Foreskin fibroblast (primary cell): ENCODE measurements at places on chromosomes 2 and 18.

- no peak for DNase-seq
Observed at GRCh38 chr2:129240061-129240460, 739.4 kb upstream of the RAB6C start.

- DNase-seq: no peak
Observed at GRCh38 chr2:70450641-70451250, 102.9 kb downstream of the TGFA start.

- DNase-seq: peak; percentile 48
Observed at GRCh38 chr2:45643543-45644542, 7.6 kb upstream of the PRKCE start.

DNA sequence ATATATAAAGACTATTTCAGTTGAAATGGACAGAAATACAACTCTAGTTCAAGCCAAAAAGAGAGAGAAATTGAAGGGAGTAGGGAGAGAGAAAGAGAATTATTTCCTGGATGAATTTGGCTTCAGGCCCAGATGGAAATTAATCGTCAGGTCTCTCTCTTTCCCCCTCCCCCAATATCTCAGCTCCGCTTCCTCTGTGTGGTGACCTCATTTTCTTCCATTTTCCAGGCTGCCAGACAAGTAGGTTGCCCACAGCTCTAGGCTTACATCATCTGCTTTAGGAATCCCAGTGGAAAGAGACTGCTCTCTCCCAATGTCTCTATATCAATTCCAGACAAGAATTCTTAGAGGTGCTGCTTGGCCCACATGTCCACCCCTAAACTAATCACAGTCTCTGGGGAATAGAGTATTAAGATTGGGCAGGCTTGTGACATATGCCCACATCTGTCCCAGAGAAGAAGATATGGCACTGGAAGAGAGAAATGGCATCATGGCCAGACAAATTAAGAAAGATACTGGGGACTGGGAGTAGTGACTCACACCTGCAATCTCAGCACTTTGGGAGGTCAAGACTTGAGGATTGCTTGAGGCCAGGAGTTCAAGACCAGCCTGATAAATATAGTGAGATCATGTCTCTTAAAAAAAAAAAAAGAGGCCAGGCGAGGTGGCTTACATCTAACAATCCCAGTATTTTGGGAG lies 37.2 kb upstream of the CFAP36 start:
- DNase-seq: peak; percentile 31

DNA sequence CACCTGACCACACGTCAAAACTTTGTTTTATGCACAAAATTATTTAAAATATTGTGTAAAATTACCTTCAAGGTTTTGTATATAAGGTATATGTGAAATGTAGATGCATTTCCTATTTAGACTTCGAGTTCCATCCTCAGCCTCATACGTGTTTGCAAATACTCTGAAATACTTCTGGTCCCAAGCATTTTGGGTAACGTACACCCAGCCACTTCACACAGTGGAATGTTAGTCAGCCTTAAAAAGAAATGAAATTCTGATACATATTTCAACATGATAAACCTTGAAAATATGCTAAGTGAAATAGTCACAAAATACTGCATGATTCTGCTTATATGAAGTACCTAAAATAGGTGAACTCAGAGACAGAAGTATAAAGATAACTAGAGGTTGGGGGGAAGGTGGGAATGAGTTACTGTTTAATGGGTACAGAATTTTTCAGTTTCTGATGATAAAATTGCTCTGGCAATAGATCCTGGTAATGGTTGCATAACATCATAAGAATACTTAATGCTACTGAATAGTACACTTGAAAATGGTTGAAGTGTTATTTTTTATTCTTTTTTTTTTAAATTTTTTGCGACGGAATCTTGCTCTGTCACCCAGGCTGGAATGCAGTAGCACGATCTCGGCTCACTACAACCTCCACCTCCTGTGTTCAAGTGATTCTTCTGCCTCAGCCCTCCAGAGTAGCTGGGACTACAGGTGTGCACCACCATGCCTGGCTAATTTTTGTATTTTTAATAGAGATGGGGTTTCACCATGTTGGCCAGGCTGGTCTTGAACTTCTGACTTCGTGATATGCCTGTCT lies 24.0 kb downstream of the NOP58 start:
- DNase-seq: no peak

- no peak for DNase-seq
Observed at GRCh38 chr2:101630224-101630949, 67.1 kb upstream of the MAP4K4 start.

DNA sequence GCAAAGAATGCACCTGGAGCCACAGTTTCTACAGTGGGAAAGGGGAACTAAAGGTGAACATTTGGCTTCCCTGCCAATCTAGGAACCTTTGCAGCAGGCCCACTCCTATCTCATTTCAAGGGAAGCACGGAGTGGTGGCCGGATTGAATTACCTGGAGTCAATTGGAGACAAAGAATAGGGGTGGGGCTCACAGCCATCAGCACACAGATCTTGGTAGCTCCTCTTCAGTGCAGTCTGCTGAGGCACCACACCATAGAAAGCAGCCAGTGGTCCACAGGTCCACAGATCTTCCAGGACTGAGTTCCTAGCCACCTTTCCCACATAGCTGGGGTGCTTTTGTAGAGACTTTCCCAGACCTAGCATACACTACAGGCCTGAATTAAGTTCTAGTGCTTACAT lies 43.5 kb upstream of the NXPH2 start:
- no peak for DNase-seq

DNA sequence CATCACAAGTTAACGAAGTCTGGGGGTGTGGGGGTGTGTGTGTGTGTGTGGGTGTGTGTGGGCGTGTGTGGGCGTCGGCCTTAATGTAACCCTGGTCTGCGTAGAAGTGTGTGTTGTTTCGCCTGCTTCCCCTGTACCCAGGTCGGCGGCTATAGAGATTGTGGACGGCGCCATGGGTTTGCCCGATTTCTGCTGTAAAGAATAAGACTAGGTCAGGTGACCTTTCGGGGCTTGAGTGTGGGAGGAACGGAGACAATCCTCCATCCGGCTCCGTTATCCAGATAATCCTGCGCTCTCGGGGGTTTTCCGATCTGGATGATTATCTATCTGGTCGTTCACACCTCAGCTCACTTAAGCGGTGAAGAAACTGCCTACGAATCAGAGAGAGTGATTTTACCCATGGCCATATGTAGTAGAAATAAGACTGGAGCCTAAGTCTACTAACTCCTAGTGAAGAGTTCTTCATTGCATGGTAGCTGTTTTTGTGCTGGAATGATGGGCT lies 543 bp downstream of the HADHB start:
- no peak for DNase-seq

- no peak for DNase-seq
Observed at GRCh38 chr2:190882411-190882766, 1.8 kb downstream of the GLS start.

- DNase-seq: no peak
Observed at GRCh38 chr2:24852431-24853020, 59.3 kb downstream of the CENPO start.

DNA sequence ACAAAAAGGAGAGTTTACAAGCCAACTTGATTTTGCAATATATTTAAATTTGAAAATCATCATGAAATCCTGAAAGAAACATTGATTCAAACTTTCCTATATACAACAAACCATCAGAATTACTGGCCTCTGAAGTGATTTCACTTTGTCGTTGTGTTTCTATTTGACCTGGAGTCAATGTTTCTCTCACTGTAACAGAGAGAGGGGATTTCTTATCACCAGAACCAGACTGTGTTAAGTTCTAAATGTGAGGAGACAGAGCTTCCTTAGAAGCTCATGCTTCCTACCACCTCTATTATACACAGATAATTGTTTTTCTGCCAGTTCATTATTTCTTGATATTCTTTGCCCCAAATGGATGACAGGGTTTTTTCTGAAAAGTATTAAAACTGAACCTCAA lies 245.0 kb upstream of the RND3 start:
- no peak for DNase-seq

- DNase-seq: no peak
Observed at GRCh38 chr2:19878268-19879046, 23.3 kb downstream of the TTC32 start.

DNA sequence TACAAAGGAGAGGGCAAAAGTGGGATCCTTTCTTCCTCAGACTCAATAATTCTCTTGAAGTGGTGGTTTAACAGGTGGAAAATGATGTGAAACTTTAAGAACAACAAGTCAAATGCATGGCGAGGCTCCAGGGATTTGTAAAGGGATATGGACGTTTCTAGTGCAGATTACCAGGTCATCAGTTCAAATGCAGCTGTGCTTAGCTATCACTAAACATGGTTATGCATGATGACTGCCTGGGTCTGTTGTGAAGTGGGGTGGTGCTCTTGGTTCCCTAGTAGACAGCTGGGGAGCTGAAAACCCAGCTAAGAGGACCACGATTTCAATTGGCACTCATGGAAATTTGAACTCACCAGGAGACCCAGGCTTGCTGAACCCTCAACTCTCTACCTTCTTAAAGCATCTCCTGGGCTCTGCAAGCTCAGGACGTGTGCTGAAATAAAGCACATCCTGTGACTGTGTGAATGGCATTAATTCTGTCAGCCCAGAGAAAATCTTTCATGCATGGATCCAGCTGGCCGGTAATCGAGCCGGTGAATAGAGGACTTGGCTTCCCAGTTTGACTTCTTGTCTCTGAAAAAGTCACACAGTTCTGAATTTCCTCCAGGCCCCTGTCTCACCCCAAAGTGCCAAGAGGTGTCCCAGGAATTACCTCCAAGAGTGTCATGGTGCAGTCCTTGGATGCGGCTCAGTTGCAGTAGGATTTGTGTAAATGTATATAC lies 146.1 kb downstream of the MTX2 start:
- DNase-seq: no peak

- DNase-seq: no peak
Observed at GRCh38 chr18:8503248-8503647, 106.0 kb upstream of the RAB12 start.

DNA sequence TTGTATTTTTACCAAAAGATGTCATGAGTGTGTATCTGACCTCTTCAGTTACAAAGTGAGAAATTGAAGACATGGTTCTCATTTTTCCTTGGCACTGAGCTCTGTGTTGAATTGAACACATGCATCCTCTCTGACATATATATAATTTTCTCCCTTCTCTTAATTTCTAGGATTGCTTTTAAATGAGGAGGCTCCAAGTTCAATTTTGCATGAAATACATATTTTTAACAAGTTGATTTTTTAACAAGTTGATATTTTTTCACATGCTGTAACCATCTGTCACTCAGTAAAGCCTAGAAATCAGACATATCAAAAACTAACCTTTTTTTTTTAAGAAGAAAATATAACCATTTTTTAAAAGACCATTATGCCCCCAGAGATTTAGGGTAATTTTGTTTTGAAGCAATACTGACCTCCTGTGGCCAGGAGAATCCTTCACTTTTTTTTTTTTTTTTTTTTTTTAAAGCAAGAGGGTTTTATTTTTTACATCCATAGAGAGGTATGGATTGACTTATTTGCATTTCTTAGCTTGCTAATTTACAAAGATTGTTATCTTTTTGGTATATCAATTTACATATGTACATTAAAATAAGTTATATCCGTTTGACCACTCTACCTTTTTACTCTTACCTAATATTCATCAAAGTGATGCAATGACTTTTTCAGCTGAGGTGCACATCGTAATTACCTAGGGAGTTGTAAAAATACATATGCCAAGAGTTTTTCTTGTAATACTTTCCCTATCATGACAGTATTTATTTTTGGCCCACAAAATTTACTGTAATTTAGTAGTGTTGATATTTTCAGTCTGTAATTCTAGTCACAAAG lies 161.8 kb downstream of the SOCS6 start:
- DNase-seq: peak; percentile 42

- DNase-seq: no peak
Observed at GRCh38 chr2:239806276-239806675, 218.9 kb downstream of the NDUFA10 start.

- peak; percentile 65 for DNase-seq
Observed at GRCh38 chr2:223727562-223727961, 109.8 kb downstream of the AP1S3 start.

DNA sequence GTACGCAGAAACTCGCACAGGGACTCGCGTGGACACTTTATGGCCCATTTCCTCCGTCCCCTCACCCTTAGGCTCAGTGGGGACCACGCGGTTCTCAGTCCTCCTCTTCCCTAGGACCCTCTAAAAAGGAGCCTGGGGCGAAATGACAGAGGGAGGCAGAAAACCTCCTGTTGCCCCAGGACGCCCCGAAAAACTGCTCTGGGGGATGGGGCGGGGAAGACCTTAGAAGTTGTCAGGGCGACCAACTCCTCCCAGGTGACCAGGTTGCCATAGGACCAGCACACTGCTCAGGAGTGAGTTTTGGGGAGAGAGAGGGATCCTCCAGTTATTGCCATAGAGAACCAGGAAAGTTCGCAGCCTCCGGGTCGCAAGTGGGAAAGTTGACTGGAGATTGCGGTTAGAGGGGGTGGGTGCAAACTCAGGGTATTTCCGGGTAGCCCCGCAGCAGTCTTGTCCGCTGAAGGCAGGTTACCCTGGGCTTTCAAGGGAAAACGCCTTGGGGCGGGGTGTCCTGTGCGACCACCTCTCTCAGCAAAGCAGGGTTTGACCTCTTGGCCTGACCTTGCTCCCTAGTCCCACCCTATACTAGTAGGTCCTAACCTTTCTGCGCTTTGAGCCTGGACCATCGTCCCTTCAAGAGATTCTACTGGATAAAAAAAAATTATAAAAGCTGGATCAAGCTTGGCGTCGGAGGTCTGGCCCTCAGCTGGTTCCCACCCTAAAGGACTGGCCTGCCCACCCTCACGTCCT lies 7.8 kb upstream of the PAX3 start:
- no peak for DNase-seq

DNA sequence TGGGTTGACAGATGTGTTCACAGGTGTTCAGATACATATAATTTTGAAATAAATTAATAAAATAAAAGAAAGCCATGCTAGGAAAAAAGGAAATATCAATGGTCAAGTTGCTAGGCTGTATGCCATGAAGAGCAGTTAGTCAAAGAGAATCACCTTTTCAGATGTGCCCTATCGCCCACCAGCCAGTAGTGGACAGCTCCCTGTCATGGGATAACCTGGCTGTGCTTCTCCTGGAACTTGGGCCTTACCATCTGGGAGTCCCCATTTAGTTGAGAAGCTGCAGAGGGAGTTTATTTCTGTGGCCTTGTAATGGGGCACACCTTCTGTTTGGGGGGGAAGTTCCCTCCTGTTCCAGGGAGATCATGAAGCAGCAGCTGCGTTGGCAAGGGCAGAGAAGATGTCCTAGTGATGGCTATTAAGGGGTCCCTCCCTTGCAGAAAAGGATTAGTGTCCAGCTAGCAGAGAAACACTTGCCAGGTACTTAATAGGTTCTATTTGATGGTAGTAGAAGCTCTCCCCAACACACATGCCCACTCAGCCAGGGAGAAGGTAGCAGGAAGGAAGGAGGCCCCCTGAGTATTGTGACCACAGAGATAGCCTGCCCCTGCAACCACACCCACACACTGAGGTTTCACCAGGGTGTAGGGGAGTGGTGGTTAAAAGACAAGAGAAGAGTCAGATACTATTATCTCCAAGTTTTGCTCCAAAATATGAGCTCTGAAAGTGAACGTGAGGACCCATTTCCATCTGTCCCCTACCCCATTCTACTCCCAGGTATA lies 117.7 kb downstream of the B3GNT2 start:
- no peak for DNase-seq

GRCh38 chr18:48468151-48468550 lies 59.0 kb upstream of the ZBTB7C start:
- no peak for DNase-seq
